ENCODE measurements at places on chromosomes 3 and 15. TPM values are rescaled to one million over a fixed set of nuclear protein-coding genes. Genes with fewer than 3 reads are reported as not detected.

DNA sequence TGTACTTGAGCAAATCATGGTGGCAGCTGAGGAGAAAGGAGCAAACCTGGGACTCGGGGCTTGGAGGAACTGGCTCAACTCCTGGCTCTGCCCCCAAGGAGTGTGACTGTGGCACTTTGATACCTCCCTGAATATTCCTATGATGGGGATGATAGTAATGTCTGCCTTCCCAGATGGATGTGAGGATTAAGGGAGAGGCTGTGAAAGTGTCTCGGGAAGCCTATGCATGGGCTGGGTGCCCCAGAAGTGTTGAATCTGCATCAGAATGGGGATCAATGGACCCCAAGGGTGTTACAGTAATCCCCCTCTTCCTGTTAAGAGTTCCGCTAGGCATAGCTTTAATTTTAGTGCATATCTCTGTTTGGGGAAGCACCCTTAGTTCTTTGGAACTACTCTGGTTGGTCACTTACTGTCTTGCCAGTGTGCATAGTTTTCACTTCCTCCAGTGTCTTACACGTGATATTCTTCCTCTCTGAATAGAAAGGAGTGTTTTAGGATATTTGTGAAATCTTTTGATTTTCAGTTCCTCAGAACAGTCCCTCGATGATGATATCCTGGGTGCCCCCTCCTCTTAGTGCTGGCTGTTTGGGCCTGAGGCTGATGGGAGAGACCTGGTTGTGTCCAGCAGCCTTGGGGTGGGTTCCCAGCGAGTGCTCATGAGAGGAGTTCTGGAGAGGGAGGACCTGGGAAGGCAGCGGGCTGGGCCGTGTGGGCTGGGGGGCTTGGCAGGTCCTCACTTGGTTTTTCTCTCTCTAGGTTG lies 97.5 kb downstream of the CHDH start:
- H3K27me3 ChIP-seq = no peaks in the 10 kb centered on the region
- DNase-seq = no peak
- H3K4me3 ChIP-seq = no peak overlapping the region
- H3K36me3 ChIP-seq = peaks cover 13% of the 10 kb centered on the region
- peak overlapping the region; percentile 20 for H3K27ac ChIP-seq
- peaks cover 33% of the 10 kb centered on the region for H3K4me1 ChIP-seq

DNA sequence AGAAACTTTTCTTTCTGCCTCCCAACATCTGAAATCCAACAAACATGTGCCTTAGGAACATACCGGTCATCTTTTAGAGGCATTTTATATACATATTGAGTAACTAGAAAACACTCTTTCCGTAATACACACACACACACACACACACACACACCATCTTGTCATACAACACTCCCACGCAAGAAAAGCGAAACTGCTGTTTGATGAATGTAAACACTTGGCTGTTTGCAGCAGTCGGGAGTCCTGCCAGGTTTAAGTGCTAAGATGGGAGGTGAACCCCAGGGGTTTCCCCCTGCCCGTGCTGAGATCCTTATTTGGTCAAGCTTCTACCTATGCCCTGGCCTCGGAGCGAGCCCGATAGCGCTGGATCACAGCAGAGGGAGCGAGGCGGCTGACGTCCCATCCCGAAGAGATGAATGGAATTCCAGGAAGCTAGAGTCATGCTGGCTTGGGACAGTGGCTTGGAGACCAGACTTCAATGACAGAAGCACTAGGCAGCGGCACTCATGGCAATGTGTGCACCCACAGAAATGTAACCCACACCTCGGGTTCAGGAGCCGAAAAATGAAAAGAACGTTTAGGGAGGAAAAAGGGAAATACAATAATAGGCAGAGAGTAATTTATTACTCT lies 1.3 kb upstream of the THBS1 start:
- peaks cover 40% of the 10 kb centered on the region for H3K4me1 ChIP-seq
- DNase-seq = peak; percentile 71
- H3K4me3 ChIP-seq = peak overlapping the region; percentile 67

- no peaks in the 10 kb centered on the region for H3K36me3 ChIP-seq
- H3K27me3 ChIP-seq = no peaks in the 10 kb centered on the region
- H3K4me1 ChIP-seq = no peaks in the 10 kb centered on the region
- H3K4me3 ChIP-seq = no peak overlapping the region
These were observed 72.6 kb upstream of the SEMA6D start for GRCh38 chr15:47644722-47645121.

GRCh38 chr3:32471246-32471645 lies 31.4 kb downstream of the CMTM6 start:
- peaks cover 23% of the 10 kb centered on the region for H3K4me1 ChIP-seq
- H3K36me3 ChIP-seq = peaks cover 11% of the 10 kb centered on the region
- DNase-seq = no peak
- no peak overlapping the region for H3K27ac ChIP-seq

DNA sequence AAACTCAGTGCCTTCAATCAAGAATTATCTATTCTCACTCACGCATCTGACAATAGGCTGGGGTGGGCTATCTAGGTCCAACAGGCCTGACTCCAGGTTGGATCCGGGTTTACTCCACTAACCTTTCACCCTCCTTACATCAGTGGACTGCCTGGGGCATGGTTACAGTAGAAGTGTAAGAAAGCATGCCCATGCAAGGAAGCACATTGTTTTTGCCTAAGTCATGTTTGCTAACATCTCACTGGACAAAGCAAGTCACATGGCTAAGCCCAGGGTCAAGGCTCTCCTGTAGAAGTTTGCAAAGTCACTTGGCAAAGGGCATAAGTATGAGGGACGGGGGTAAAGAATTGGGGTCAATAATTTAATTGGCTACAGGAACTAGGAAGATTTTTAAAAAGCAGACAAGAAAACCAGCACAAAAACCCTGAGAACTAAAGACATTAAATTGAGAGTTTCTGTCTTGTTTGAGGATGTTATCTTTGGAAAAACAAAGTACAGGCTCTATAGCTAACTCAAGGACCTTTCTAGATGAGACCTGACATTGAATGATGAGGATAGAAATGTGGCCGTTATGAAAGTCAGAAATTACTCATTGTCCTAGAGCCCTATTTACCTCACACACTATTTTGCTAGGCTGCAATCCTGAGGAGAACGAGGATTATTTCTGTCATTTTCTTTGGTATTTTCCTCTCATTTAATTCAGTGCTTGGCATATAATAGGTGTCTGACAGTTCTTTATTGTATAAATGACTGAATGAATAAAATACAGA lies 214.2 kb downstream of the IL20RB start:
- H3K27ac ChIP-seq = no peak overlapping the region
- no peaks in the 10 kb centered on the region for H3K4me1 ChIP-seq

GRCh38 chr3:170754311-170754693 lies 115.7 kb downstream of the RPL22L1 start:
- H3K27ac ChIP-seq = no peak overlapping the region
- peaks cover 12% of the 10 kb centered on the region for H3K4me1 ChIP-seq
- no peaks in the 10 kb centered on the region for H3K27me3 ChIP-seq

LSAMP gene
- 20.1 TPM for total RNA-seq

FMN1 gene
- 38.8 TPM for total RNA-seq

LDHAL6B gene
- not detected for total RNA-seq

AADACL2 gene
- 0.21 TPM for total RNA-seq

DNA sequence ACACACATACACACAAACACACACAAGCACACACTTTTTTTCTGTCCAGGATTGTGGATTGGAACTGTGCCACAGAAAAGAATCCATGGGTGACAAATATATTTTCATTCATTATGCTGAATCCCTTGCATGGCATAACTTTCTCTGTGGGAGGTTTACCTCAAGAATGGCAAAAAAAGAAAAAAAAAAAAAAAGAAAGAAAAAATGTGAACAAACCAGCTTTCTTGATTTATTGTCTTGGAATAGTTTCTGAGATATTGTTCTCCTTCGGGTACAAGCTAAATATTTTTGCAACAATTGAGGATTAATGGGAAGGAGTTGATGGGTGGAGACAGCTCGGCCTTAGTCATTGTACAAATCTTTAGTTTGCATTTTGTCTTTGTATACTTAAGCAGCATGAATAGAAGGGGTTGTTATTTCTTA lies 153.1 kb downstream of the GMNC start:
- H3K4me3 ChIP-seq = no peak overlapping the region
- no peaks in the 10 kb centered on the region for H3K36me3 ChIP-seq
- H3K27ac ChIP-seq = no peak overlapping the region

DNA sequence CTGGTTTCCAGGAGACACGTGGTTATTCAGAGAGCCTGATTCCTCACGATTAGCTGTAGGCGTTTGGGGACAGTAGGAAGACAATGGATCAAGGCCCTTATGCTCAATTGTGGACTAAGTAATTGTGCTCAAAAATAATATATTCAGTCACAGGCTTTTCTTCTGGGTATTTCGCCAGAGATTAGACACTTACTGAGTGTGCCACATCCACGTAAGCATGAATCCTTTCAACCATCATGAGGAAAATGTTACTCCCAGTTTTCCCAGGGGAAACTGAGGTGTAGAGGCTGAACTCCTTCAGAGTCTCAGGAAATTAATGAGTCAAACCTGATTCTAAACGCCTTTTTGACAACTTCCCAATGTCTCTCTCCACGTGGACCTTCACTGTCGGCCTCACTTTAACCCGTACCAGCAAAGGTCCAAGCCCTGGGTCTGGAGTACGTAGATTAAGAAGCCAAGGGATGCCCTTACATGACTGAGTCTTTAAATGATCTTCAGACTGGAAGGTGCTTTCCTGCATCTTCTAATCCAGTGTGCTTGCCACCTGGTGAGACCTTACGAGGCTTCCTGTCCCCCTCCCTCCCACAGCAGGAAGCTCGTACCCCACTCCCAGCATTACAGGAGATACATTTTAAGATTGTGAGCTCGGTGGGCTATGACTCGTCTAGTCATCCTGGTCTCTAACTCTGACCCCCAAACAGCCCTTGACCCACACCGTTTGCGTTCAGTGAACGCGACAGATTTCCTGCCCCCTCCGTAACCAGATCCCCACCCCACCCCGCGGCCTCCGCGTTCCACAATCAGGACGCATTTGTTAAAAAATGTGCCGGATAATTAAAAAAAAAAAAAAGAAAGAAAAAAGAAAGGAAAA lies 1.7 kb downstream of the PKM start:
- no peaks in the 10 kb centered on the region for H3K27me3 ChIP-seq
- DNase-seq = no peak
- H3K36me3 ChIP-seq = peaks cover 4% of the 10 kb centered on the region
- peaks cover 59% of the 10 kb centered on the region for H3K4me1 ChIP-seq
- peak overlapping the region; percentile 99 for H3K4me3 ChIP-seq
- peak overlapping the region; percentile 96 for H3K27ac ChIP-seq

DNA sequence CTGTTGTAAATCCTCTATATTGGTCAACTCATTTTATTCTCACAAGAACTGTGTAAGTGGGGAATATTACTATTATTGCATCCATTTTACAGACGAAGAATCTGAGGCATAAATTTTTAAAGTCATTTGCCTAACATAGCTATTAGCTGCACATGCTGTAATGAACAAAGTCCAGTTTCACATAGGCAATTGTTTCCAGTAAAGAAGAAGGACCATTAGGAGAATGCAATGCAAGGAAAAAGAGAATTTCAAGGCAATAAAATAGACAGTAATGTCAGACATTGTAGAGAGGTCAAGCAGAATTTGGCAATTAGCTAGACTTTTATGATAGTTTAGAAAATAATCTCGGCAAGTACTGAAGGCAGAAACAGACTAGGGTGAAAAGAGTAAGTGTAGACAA lies 578.7 kb upstream of the NECTIN3 start:
- H3K36me3 ChIP-seq = no peaks in the 10 kb centered on the region
- H3K4me1 ChIP-seq = no peaks in the 10 kb centered on the region
- no peak for DNase-seq
- H3K27ac ChIP-seq = no peak overlapping the region
- no peak overlapping the region for H3K4me3 ChIP-seq
